Dermis microvascular lymphatic vessel endothelial cell (primary cell): ENCODE measurements at places on chromosomes 11 and 22.
A peak's percentile ranks its signal among the peaks of the same experiment; 100 is the strongest.

- DNase-seq, result no peak
Observed at GRCh38 chr11:9878936-9879335, 215.1 kb downstream of the SWAP70 start.

DNA sequence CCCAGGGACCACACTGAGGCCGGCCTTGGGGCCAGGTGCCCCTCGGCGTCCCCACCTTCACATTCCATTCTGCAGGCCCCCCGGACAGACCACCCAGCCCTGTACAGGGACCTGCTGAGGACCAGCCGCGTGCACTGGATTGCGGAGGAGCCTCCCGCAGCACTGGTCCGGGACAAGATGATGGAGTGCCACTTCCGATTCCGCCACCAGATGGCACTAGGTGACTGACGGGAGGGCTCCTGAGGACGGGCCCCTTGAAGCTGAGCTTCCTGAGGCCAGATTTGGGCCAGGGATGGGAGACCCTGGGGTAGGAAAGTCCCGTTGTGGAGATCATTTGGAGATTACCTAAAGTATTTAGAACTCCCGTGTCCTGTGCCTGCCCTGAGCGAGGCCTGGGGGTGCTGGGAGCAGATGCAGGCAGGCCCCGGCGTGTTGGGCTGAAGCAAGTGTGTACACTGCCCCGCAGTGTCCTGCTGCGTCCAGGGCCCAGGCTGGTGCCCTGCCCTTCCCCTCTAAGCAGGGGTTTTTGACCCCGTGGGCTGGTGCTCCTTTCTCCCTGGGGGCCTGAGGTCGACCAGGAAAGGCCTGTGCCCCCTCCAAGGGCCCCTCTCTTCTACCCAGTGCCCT lies 20.0 kb downstream of the TRMU start:
- DNase-seq, result no peak

DNA sequence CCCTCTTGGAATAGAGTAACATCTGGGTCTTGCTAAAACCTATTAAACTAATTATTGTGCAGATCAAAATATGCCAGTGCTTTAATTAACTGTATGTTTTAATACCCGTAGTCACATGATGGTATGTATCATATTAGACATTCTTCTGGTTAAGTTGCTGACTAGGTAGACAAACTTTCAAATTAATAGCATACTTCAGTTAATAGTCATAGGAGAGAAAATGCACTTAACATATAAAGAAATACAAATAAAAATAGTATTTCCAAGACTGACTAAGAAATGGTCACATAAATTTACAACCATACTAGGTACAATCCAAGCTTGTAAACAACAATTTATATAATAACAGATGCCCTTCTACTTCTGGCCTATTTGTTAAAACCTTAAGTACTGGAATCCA lies 7.6 kb upstream of the EXPH5 start:
- no peak for DNase-seq

DNA sequence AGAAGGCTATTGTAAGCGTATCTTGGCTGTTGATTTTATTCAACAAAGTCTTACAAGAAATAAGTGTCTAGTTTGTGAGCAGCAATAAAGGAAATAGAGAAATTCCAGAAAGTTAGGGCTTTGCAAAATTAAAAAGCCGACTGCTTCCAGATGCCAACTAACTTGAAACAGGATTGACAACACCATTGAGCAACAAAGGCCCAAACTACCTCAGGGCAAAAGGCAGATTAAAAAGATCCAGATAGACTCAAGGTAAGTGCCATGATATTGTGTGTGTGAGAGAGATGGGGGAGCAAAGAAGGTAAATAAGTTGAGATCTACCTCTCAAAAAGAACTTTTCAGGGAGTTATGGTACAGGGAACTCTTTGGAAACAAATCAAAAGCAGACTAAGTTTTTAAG lies 49.1 kb downstream of the PARVG start:
- no peak for DNase-seq

- no peak for DNase-seq
Observed at GRCh38 chr22:47375621-47376321, 613.3 kb downstream of the TBC1D22A start.

- DNase-seq, result peak; percentile 54
Observed at GRCh38 chr11:31655483-31655882, 145.9 kb downstream of the ELP4 start.

- DNase-seq, result no peak
Observed at GRCh38 chr11:3091846-3092602, 34.8 kb upstream of the CARS1 start.

DNA sequence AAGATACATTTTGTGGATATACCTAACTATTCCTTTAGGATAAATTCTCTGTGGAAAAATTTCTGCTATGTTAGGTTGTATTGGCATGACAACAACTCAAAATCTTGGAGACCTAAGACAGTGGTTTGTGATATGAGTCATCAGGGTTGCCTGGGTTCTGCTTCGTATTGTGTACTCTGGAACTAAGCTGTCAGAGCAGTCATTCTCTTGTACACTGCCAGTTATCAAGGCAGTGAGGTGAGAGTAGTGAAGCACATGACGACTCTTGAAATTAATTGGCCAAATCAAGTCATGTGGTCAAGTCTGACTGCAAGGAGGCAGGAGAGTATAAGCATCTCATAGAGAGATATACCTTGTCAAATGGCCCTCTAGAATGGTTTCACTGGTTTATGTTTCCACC lies 104.4 kb downstream of the FANCF start:
- no peak for DNase-seq

DNA sequence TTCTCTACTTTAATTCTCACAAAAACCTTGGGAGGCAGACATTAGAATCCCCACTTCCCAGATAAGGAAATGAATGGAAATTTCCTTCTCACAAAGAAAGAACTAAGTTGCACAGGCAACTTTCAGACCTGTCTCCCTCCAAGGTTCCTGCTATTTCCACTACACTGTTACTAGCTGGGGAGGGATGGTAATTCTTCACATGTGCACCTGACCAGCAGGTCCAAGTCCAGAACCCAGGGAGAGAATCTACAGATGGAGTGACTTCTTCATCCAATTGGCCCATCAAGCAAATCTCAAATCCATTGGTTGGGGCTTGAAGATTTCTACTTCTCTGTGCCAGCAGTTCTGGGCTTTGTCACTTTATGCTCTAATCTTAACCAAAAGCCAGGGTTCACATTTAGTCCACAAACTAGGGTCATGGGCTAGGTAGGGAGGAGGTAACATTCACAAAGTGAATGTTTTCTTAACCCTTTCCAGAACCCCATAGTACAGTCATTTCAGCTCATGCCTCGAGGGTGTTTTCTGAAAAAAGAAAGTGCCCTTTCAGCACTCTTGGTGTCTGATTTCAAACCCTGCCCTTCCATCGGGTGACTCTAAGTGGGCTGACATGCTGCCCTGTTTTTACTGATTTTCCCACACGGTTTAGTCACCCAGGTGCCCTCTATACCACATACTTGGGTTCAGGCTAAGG lies 2.7 kb downstream of the POU2AF1 start:
- DNase-seq, result no peak

DNA sequence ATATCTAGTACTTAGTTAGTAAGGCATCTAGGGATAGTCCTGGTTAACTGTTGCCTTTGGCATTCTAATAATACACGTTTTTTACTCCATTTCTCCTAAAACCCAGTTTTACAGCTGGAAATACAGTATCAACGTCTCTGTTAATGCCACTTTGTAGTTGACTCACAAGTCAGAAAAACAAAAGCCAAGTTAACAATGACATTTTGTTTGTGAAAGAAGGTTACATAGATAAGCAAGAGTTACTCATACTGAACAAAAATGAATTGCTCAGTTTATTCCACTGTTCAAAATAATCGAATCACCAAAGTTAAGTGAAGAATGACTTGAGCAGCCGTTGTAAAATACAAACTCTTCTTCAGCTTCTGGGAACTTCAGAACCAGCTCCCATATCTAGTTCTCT lies 540.3 kb downstream of the ETS1 start:
- peak; percentile 38 for DNase-seq

- DNase-seq, result no peak
Observed at GRCh38 chr11:96288915-96289314, 54.1 kb downstream of the MAML2 start.

DNA sequence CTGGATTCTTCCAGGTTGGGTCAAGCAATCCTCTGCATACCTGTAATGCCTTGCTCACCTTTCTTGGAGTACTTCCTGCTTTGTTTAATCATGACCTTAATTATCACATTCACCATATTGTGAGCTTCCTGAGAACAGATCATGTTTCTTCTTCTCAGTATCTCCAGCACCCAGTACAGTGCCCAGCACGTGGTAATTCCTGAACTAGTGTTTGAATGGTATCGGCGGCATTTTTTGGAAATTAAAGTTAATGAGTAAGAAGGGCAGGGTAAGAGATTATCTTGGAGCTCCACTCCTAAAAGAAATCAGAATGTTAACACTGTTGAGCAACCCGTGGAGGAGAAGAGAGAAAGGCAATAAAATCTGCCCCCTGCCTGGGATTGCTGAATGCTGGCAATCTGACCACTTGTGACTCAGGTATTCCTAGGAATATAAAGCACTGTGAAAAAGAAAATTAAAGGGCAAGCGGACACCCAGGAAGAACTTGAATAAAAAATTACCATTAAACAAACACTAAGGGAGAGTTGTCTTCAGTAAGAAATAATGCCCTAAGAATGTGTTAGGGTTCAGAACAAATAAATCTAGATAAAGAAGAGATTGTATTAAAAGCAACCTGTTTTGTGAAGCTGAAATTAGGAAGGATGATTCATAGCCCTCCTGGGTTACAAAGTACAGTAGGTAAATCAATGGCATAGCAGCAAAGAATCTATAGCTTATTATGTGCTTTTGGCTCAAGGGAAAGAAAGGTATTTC lies 92.9 kb downstream of the PDHX start:
- no peak for DNase-seq

DNA sequence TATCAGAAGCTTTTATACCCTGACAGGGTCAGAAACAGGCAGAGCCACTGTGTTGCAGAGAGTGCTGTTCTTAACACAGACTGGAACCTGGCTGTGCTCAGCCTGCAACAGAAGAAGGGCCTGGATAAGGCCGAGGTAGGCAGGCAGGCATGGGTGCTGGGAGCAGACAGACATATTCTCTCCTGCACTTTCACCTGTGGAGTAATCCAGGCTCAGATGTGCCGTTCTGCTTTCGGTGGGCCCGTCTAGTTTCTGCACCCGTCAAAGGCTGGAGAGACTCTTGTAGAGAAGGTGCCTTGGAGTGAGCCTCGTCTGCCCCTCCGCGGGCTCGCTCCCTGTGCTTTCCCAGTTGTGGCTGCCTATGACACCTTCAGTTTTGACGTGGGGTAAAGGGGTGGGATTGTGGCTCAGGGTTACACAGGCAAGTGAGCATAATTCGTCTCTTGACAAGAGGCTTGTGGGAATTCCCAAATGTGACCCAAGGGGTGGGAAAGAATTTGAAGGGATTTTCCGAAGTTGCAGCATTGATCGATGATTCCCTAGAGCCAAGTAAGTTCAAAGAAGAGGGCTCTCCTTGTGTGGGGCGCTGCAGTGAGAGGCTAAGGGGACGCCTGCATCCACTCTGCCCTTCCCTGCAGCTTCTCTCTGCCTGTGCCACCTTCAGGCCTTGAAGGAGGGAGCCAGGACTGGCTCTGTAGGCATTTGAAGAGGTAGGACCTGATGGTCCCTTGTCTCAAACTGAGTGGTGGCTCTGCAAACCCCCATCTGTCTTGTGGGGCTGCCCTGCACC lies 16.2 kb upstream of the ST3GAL4 start:
- DNase-seq, result no peak

DNA sequence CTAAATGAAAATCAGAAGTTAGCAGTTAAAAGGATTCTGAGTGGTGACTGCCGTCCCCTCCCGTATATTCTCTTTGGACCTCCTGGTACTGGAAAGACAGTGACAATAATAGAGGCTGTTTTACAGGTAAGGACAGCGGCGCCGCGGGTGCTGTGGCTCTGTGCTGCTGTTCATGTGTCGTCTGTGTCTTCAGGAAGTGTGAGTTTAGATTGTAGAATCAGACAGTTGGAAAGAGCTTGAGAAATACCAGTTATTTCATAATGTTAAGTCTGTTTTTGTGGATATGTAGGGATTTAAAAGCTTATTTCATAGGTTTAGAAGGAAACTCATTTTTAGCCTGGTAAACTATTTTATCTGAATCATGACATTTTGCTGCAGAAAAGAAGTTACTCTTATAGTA lies 27.4 kb upstream of the PANX2 start:
- DNase-seq, result no peak

DNA sequence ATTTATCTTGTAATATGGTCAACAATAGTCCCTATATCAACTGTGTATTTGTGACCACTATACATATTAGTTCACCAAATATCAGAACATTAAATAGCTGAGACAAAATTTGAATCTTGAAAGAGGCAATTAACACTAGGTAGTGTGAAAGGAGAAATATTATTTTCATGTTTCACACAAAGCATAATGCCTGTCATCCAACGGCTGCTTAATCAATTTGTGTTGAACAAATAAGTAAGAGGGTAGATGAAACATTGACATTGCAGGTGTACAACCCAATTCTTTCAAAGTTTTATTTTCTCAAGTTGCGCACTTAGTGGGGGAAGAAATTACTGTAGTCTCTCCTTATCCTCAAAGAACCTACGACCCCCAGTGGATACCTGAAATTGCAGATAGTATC lies 3.4 kb upstream of the OR8I2 start:
- DNase-seq, result no peak

DNA sequence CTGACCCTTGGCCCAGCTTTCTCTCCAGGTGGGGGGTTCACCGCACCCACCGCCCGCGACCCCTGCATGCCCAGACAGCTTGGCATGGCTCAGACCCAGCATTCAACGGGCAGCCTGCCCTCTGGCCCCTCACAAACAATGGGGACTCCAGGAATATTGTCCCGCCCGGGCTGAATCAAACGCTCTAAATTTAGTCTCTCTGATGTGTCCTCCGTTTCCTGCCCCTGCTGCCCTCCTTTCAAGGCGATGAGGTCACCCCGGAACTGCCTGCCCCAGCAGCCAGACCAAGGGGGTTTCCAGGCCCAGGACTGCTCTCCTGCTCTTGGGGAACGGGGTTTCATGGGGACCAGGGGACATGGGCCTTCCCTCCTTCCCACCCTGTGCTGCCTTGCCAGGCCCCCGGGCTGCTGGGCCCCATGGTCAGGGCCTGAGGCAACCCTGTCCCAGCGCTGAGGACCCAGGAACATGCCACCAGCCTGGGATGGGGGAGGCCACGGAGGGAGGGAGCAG lies 10.1 kb upstream of the PDGFB start:
- peak; percentile 88 for DNase-seq

GRCh38 chr11:79122759-79123158 lies 318.1 kb downstream of the TENM4 start:
- DNase-seq, result no peak

GRCh38 chr22:20131597-20131858 lies at the start of gene ZDHHC8:
TSS of gene ZDHHC8 (plus strand) at chr22:20131804. CDS start at chr22:20131948, 144 bp downstream.
- no peak for DNase-seq

GRCh38 chr11:100681064-100681502 lies 6.0 kb upstream of the ARHGAP42 start:
- peak; percentile 62 for DNase-seq
